Effector memory CD8-positive, alpha-beta T cell (primary cell): ENCODE measurements at places on chromosomes 5 and 9.
A peak's percentile ranks its signal among the peaks of the same experiment; 100 is the strongest.

- DNase-seq = no peak
Observed at GRCh38 chr9:133103987-133104505, 17.0 kb downstream of the RALGDS start.

- no peak for DNase-seq
Observed at GRCh38 chr5:67144183-67144639, 52.4 kb downstream of the CD180 start.

DNA sequence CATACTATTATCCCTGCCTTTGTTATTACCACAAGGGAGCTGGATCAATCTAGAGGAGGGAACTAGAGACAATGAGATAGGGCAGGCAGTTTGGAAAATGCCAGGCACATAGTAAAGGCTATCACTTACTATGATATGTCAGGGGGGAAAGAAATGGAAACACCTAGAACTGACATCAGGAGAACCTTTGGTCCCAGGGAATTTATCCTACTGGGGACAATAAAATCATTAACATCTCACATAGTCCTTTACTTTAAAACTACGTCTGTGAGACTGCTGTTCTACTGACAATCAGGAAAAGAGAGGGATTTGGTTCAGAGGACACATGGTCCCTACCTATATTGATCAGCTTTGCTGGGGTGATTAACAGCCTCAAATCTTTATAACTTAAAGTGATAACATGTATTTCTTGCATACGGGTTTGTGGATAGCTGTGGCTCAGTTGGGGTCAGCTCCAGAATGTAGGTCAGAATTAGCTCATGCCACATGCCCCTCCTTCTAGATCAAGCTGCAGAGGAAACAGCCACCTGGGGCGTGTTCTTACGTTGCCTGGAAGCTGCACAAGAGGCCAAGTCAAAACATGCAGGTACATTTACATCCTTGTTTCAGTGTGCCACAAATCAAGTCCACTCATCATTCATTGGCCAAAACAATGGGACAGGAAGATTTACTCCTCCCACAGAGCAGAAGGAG, 43.9 kb upstream of the ALDOB start:
- no peak for DNase-seq

GRCh38 chr5:109324931-109325330, 84.8 kb downstream of the PJA2 start:
- no peak for DNase-seq

GRCh38 chr5:7976411-7977190, 107.7 kb downstream of the MTRR start:
- no peak for DNase-seq

DNA sequence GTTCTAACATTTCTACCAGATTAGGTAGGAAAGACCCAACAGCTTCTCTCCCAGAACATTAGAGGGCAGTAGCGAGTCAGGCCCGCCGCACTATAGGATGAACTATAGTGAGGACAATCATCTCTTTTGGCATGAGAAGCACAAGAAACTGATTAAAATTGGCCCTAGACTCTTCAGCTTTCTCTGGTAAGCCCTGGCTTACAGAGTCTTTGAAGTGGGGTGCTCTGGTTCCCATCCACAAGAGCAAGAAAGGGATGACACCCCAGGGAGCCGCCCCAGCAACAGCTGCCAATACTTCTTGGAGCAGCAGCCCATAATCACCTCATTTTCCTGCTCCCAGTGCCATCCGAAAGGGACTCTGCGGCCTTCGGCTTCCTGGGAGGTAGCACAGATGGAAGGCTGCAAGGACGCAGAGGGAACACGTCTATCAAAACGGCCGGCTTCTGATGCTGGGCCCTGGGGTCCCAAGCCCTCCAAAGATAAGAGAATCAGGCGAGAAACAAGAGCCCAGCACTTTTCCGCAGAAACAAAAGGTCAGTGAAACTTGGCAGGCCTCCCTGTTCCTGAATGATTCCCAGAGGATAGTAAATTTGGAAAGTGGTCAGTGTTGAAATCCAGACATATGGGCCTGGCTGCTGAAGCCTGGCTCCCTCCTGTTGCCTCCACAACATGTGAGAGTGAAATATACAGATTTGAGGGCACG, 69.3 kb downstream of the HSD17B3 start:
- peak; percentile 15 for DNase-seq

DNA sequence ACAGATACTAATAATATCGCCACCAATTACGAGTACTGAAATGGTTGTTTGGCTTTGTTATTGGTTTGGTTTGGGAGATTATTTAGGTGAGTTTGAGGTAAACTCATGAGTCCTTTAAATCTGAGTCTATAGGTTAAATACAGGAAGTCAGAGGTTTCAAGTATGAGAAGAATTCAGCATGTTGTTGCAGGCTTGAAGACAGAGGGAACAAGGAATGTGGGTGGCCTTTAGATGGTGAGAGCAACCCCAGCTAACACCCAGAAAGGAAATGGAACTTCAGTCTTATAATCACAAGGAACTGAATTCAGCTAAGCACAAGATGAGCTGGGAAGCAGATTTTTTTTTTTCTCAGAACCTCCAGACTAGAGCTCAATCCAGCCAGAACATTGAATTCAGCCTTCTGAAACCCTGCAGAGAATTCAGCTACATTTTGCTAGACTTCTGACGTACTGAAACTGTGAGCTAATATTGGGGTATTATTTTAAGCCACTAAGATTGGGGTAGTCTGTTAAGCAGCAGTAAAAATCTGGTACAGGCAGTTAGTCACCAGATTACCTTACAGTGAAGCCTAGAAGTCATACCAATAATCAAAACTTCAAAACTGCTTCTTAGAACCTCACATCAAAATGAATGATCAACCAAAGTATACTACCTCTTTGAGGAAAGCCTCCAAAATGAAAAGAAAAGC, 216.0 kb upstream of the PUM3 start:
- no peak for DNase-seq

DNA sequence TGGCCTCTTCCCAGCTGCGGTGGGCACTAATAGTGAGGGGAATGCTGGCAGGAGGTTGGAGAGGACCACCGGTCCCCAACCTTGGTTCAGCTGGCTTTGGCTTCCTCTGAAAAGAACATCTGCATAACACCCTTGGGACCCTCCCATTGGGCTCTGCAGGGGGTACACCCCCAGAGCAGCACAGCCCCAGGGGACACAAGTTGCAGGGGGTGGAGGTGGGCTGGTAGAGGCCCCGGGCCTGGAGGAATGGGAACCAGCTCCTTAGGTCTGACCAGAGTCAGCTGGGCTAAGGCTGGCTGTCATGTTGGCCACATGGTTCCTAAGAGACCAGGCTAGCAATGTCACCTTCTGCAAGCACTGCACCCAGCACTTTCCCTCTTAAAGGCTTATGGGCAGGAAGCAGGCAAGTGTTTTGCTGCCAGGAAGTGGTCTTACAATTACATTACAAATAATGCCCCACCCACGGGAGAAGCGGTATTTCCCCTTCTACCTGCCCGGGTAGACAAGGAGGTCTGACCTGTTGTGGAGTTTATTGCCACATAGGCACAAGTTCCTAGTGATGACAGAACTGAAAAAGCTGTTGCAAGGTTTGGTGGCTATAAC, 18.1 kb downstream of the GCNT4 start:
- DNase-seq = peak; percentile 37

DNA sequence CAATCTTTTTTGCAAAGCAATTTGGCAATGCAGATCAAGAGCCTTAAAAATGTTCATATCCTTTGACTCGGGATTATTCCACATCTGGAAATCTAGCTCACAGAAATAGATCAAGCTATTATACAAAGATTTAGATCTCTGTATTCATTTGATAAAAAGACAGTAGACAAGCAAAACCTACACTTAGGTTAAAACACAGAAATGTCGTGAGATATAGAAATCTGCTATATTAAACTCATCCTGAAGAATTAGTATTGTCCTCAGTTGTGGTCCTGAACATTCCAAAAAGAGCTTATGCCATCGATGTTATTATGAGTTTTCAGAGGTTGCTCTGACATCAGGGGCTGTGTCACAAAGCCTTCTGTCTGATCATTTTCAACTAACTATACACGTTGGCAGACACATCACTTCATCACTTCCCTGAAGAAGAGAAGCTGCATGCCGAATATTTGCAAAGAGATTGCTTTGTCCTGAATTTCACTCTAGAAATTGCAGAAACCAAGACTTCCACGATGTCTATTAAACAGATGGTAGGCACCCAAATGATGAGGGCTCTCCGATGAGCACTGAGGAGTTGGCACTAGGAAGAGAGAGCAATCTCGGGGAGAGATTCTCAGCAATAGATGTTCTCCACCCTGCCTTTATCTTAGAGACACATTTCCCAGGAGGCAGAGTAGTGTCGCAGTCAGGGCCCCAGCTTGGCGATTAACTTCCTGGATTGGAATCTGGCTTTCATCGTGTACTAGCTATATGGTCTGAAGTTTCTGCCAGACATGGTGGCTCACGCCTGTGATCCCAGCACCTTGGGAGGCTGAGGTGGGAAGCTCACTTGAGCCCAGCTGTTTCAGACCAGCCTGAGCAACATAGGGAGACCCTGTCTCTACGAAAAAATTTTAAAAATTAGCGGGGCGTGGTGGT, 1.9 kb upstream of the UBTD2 start:
- no peak for DNase-seq

- DNase-seq = no peak
Observed at GRCh38 chr9:89677702-89678395, 73.0 kb downstream of the GADD45G start.

GRCh38 chr9:4741365-4742089, 525 bp upstream of the AK3 start:
- DNase-seq = no peak

GRCh38 chr5:138111937-138112336, 27.3 kb downstream of the NME5 start:
- no peak for DNase-seq

DNA sequence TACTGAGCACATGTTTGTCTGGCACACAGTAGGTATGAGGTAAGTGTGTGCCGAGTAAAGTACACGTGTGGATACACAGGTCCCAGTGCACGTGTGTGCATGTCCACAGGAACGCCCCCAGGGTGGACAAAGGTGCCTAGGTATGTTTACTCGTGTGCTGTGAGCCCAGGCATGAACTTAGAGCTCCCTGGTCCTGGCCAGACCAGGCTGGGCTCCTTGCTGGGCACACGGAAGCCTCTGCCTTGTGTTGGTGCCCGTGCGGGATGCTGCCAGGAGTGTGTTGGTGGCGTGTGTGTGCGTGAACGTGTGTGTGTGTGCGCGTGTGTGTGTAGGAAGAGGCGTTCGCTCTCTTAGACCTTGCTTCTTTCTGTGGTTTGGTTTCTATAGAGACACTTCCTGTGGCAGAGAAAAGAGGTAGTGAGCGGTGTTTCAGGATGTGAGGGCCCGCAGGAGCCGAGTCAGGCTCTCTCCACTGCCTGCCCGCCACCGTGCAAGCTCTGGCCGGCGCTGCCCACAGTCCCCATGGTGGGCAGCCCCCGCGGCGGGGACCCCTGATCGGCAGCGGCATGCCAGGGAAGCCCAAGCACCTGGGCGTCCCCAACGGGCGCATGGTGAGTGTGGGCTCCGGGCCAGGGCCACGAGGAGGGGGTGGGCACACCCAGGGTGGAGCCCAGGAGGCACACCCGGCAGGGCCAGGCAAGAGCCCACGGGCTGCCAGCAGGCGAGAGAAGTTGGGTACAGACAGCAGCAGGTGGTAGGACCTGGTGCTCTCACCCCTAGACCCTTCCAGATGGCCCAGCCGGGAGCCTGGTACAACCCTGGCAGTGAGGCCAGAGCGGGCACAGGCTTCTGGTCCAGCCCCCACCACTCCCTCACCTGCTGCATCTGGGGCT, at the start of gene RGS14:
Gene RGS14, plus strand, starts transcription at position 466 of the 893 bp plus-strand sequence. Its CDS starts 101 bp downstream, at position 567.
- peak; percentile 61 for DNase-seq

DNA sequence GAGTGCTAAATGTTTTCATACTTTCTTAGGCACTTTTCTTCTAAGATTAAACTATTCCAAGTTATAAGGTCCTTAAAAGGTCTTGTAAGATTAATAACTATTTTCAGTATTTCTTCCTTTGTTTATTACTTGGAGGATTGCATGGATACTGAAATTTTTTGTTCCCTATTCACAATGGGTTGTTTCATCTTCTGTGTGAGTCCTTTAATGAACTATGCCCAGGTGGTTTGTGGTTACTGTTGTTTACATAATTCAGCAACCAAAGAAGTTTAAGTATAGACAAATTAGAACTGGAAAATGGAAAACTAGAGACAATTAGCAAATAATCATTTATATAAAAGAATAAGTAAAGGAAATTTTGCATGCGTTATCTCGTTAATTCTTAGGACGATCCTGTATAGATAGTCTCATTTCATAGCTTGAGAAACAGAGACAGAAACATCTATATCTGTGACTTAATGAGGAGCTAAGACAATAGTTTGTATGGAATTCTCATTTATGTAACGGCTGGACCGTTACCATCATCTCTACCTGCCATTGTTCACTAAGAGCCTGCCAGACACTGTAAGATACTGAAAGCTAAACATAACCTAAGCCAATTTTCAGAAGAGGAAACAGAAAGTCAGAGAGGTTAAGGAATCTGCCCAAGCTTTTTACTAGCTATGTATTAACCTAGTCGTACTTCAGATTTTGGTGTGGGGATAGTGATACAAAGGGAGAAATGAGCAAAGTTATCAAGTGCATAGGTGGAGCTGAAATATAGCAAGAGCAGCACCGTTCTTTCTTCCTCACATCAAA, 148.2 kb downstream of the PAM start:
- no peak for DNase-seq

- no peak for DNase-seq
Observed at GRCh38 chr9:123509646-123510045, 153.6 kb downstream of the CRB2 start.

DNA sequence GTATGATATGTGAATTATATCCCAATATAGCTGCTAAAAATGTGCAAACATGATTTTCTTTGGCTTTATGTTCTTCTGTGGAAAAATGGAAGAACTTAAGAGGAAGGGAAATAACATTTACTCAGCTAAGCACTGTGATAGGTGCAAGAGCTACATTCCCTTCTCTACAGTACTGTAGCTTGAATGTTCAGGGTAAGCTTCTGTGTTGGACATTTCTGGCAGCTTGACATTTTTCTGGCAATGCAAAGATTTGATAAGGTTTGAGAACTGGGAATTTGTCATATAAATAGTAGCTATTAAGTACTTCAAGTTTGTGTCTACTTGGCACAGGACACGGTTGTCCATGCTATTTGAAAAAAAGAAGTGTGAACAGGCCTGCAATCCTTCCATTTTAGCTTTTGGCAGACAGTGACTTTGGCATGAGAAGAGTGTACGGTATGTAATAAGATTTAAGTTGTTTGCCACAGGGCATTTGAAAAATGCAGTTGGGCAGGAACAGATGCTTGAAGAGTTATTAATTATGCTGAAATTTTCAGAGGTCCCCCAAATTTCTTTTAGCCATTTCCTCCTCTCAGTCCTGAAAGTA, 77.6 kb downstream of the KIF4B start:
- DNase-seq = no peak

GRCh38 chr9:127741831-127742434, 6.8 kb upstream of the TOR2A start:
- DNase-seq = no peak

DNA sequence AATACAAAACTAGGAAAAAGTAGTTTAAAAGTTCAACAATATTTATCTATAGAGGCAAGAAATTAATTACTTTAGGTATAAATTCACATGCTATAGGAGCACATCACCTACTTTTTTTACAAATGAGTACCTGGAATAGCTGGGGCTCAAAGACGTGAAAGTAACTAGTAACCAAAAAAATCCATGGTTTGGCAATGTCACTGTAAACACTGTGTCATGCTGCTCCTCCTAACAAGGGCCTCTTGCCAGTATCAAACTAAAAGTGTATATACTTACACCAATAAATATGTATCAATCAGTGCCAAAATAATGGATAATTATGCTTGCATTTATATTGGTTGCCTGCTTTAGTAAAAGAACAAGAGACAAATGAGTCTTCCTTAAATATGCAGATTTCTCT, 78.9 kb downstream of the AP3B1 start:
- DNase-seq = no peak

GRCh38 chr9:28212979-28213378, 639.7 kb upstream of the C9orf72 start:
- no peak for DNase-seq

GRCh38 chr9:134534661-134535080, 106.9 kb upstream of the COL5A1 start:
- DNase-seq = no peak
